Activated CD8-positive, alpha-beta memory T cell treated with anti-CD3 and anti-CD28 coated beads for 1 hour (primary cell): ENCODE measurements at places on chromosomes 1 and 21.

GRCh38 chr1:217224201-217224600 lies 406.7 kb downstream of the GPATCH2 start:
- DNase-seq: no peak

GRCh38 chr1:55700359-55701130 lies 485.4 kb upstream of the USP24 start:
- DNase-seq: no peak

DNA sequence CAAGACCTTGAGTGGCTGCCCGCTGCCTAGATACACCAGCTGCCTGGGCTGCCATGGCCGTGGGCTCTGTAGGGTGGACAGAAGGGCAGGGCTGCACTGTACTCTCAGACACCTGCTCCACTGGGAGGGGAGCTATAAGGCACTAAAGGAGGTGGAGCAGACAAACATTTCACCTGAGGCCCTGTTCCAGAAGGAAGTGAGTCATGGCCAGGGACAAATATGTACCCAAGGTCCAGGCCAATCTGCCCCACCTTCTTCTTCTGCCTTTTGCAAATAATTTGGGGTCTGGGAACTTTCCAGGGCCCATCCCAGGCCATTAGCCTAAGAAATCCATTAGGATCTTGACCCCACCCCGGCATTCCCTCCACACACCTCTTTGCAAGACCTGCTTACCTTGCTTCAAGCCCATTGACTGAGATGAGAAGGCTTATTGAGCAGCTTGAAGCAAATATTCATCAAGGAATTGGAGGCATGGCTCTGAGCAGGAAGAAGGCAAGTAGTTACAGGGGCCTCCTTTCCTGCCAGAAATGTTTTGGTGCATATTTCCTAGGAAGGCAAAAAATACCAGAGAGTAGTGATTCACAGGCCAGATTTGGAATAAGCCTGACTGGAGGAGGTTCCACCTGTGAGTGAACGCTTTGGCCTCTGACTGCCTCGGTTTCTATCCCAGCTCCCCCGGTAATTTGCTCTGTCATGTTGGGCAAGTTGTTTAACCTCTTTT lies at the start of gene CAPN8:
TSS of gene CAPN8 (minus strand) at position 110 of the 721 bp plus-strand sequence. CDS start at position 55, 55 bp downstream.
- DNase-seq: no peak

- DNase-seq: no peak
Measured at GRCh38 chr1:235614442-235614954, 35.1 kb downstream of the GNG4 start.

DNA sequence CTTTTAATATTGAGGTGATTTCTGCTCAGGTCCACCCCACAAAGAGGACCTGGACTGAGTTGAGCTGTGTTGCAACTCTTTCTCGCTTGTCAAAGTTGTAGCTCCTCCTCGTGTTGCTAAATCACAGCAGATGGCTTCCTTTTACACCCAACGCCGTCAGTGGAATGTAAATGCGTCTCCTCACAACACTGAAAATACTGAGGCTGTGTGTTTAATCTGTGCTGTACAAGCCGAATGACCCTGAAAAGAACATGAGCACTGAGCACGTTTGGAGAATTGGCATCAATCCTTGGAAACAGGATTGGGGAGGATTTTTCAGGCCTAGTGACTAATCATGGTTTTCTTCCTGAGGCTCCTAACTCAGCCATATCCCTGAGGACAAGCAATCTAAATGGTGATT lies 196.0 kb downstream of the CRB1 start:
- DNase-seq: no peak

GRCh38 chr1:220219865-220220698 lies 52.2 kb downstream of the RAB3GAP2 start:
- DNase-seq: no peak

GRCh38 chr1:58968360-58968952 lies 184.6 kb upstream of the JUN start:
- no peak for DNase-seq

DNA sequence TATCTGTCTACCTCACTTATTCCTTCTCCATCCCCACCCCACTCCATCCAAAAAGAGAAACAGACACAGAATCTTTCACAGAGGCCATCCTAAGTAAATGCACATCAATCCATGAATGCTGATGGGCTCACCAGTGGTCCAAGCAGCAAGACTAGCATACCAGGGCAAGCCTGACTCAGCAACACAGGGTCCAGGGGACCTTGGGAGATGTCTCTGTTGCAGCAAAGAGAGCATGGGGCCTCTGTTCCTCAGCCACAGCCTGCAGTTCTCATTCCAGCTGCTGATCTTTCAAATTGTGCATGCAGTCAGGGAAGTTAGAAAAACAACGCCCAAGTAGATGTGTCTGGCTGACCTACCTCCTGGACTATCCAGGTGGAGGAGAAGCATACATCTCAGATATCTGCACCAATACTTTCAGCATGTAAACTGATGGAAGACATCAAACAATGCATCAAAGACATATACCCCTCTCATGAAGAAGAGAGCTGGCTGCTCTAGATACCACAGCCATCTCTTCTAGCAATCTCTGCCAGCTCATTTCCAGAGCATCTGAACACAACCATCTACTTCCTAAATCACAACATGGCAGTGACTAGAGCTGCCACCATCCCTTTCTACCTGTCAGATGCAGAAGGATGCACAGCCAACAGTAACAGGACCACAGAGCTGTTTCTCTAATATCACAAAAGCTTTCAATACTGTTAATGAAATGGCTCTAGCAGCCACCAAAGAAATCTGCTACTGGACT lies 54.5 kb downstream of the CD34 start:
- DNase-seq: no peak

DNA sequence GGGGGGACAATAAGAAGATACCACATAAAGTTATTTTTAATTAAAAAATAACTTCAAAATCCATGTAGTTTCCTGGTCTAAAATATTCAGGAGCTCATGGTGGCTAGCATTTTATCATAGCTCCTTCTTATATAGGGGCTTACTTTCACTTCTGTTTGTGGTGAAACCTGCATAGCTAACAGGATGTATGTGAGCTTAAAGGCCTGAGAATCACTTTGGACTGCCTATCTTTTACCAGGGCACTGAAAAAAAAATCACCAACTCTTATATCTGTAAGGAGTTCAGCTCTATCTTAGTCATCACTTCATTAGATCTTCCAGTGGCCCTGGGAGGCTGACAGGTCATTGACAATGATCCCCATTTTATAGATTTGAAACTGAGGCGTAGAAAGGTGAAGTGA lies 21.3 kb downstream of the UROD start:
- no peak for DNase-seq

DNA sequence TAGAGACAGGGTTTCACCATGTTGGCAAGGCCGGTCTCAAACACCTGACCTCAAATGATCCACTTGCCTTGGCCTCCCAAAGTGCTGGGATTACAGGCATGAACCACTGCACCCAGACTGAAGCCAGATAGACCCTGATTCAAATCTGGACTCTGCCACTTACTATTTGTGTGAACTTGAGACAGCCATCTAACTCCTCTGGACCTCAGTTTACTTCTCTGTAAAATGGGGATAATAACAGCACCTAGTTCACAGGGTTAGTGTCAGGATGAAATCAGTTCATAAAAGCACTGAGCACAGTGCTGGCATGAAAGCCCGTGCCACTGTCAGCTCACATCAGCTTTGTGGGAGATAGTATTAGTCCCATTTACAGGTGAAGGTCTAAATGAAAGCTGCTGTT lies 28.5 kb downstream of the RAB3B start:
- no peak for DNase-seq

GRCh38 chr1:48757363-48757762 lies 19.3 kb downstream of the BEND5 start:
- no peak for DNase-seq

GRCh38 chr1:175095978-175096607 lies 28.5 kb downstream of the TNN start:
- no peak for DNase-seq

DNA sequence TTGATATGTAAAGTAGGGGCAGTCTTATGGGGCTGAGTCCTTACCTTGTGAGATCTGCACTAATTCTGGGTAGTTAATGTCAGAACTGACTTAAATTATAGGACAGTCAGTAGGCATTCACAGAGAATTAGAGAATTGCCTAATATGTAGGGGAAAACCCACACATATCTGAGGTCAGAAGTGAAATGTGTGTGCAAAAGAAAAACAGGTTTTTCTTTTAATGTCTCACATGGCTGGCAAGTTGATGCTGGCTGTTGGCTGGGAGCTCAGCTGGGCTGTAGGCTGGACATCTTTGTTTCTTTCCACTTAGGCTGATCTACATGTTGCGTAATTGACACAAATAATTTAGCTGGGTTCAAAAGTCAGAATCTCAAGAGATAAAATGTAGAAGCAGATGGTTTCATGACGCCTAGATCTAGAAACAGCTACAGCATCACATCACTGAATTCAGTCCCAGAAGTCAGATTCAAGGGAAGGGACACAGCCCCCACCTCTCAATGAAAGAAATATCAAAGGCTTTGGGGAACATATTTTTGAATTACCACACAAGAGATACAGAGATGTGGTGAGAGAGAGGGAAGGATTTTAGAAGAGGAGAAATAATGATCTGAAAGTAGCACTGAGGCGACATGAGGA lies 98.9 kb downstream of the TNFSF18 start:
- no peak for DNase-seq

DNA sequence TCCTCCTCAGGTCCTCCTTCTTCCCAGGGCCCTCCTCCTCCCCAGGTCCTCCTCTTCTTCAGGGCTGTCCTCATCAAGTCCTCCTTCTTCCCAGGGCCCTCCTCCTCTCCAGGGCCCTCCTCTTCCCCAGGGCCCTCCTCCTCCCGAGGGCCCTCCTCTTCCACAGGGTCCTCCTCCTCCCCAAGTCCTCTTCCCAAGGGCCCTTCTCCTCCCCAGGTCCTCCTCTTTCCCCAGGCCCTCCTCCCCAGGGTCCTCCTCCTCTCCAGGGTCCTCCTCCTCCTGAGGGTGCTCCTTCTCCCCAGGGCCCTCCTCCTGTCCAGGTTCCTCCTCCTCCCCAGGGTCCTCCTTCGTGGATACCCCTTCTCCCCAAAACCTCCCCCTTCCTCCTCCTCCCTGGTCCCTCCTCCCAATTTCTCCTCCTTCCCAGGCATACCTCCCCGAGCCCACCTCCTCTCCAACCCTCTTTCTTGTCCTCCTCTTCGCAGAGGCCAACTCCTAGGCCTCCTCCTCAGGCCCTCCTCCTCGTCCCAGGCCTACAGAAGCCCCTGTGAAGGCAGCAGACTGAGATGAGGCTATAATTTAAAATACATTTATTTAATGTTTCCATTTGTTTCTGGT lies 29.5 kb downstream of the WNT9A start:
- DNase-seq: no peak

GRCh38 chr1:87505391-87505983 lies 176.8 kb downstream of the LMO4 start:
- no peak for DNase-seq

DNA sequence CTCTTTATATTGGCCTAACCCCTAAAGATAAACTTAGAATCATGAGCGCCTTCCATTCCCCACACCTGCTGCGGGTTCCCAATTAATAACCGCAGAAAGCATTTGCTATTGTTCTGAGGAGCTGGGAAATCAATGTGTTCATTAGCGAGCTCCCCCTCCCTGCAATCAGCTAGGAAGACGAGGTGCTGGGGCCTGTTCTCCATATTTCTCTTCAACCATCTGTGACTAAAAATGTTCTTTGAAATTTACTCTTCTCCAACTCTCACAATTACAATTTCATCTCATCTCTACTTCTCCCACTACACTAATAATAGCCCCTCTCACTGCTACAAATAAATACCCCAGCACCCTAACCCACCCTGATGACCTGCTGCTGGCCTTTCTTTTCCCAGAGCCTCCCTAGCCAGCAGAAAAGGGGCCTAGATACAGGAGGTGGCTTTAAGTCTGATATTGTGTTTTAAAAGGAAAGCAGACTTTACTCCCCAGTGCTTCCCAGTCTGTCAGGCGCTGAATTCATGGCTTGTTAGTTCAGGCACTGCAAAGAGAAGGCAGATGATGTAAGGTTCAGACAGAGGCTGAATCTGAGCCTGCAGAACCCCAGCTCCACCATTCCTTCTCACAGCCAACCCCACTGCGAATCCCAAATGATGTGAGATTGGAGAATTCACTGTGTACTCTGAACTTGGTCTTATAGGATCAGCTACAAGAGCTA lies 477.5 kb upstream of the DAB1 start:
- no peak for DNase-seq

DNA sequence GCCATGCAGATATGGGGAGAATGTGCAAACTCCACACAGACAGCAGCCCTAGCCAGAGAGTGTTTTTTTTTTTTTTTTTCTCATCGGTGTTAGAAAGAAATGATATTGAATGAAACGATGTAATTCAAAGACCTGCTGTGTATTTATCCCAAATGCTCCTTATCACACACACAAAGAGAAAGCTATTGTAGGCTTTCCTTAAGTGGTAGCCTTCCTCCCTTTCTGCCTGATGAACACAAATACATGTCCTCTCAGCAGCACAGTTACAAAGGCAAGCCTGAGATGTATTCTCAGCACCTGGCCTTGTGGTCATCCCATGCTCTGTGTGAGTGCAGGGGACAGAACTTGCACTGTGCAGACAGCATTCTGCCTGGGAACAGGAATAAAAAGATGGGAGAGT lies 93.8 kb downstream of the PLPPR5 start:
- DNase-seq: no peak

DNA sequence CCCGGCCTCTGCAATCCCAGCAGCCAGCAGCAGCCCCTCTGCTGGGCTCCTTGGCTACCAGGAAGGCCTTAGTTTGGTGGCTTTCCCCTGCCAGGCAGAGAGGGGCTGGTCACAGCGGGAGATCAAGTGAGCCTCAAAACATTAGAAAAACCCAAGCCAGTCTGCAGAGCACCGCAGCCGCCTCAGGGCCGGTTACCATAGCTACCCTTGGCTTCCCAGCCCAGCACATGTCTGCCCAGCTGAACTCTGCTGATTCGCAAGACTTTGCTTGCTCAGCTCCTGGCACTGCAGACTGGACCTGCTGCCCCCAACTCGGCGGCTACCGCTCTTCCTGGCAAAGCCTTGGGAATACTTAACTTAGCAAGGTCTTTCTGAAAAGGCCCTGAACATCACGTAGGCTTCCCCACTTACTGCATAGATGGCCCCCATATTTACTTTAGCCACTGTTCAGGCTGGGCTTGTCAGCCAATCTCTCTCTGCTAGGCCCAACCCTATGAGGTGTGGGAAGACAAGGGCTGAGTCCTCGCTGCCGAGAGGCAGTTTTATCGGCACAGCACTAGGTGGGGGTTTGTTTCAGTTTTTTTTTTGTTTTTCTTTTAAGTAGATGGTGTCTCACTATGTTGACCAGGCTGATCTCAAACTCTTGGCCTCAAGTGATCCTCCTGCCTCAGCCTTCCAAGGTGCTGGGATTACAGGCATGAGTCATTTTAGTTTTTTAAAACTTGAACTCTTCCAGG lies 28.6 kb upstream of the PLEKHG5 start:
- DNase-seq: no peak

GRCh38 chr1:227745568-227746265 lies 10.5 kb downstream of the SNAP47 start:
- DNase-seq: no peak

DNA sequence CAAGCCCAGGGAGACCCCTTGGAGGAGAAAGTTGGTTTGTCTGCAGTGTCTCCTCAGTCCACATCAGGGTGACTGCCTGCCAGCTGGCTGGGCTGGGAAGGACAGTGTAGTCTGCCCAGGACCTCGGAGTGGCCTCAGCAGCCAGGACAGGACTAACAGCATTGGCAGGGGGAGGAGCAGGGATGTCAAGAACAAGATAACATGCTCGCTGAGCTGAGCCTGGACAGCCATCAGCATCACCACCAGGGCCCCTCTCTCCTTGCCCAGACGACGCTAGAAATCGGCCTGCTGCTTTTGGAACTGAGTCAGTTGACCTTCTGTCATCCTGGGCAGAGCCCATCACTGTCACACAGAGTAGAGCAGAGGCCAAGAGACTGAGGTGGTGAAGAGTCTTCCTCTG lies 83.6 kb upstream of the CNTN2 start:
- DNase-seq: no peak
